ENCODE measurements at places on chromosomes 5 and 9.

DNA sequence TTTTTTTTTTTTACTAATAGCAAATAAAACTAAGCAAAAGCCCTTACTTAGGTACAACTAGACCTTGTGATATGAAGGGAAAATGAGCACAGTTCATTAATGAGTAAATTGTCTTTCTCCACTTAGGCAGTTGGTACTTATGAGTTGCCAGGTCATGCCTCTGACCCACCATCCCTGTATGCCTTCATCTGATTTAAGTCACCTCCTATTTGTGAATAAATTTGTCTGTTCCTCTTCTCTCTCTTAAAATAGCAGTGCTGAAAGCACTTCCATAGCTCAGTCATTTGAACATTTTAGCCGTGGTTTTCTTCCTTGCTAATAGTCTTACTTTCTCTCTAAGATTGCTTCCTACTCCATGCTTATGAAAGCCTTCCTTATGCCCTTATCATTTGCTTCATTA lies 61.4 kb downstream of the SLC44A1 start:
- no peak for DNase-seq

GRCh38 chr5:91219091-91219802 lies 163.9 kb downstream of the ARRDC3 start:
- no peak for DNase-seq

- DNase-seq = no peak
Observed at GRCh38 chr9:120484162-120484561, 95.8 kb downstream of the CDK5RAP2 start.

DNA sequence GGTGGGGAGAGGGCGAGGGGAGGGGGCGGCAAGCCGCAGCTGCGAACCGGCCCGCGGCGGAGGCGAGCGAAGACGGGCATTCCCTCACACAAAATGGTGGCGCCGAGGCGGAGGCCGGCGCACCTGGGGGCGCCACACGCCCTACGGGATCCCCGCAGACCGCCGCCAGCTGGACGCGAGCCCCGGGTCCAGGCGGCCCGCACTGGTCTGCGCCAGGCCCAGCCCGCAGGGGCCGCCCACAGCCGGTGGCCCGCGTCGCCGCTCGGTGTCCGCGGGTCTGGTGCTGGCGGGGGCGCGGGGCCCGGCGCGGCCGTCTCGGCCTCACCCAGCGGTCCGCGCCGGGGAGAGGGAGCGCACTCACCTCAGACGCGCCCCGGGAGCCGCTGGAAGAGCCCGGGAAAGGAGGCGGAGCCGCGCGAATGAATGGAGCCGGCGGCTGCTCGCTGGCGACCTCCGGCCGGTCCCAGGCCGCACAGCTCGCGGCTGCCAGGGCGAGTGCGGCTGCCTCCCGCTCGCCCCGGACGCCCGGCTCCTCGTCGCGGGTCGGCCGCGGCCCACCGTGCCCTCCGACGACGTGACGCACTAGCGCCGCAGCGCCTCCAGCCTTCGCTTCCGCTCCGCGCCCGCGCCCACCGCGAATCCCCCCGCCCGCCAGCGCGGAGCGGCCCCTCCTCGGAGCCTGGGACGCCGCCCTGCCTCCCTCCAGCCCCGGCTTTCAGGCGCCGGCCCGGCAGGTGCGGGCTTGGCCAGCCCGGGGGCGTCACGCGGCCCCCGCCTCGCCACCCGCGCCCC lies at the start of gene FAM169A:
TSS of gene FAM169A (minus strand) at position 584 of the 792 bp plus-strand sequence. CDS start 24,711 bp downstream, outside the sequence.
- no peak for DNase-seq

DNA sequence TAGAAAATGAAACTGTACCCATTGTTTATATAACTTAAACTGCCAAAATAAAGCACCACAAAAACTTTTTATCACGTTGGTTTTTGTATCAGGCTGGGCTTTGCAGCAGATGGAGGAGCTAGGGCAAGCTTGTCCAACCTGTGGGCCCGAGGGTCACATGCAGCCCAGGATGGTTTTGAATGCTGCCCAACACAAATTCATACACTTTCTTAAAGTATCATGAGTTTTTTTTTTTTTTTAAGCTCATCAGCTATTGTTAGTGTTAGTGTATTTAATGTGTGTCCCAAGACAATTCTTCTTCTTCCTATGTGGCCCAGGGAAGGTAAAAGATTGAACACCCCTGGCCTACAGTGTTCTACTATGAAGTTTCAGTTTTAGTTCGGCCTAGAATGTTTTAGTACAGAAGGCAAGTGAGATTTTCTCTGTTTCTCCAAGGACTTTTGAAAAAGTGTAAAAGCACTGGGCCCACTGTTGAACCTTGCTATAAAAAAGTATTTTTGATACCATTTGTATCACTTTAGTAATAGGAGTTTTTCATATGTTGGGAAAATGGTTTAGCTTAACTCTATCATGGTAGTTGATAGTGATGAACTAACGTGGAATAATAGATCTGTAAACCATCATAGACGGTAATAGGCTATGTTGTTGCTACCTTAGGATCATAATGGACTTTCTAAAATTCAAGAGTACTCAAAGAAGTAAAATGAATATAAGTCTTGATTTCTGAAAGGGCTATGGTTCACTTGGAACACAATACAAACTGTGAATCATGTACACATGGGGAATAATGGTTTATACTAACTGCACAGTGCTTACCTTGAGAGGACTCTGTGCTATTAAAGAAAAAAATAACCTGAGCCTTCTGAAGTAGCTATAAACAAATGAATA lies 2.9 kb downstream of the CDKN2A start:
- DNase-seq = no peak

GRCh38 chr5:35066260-35066795 lies 18.6 kb upstream of the AGXT2 start:
- DNase-seq = no peak

GRCh38 chr9:37640246-37640645 lies 10.5 kb upstream of the FRMPD1 start:
- no peak for DNase-seq

Data from hippocampal formation (tissue), 2 donors.